ENCODE measurements at places on chromosomes 3 and 15. TPM values are rescaled to one million over a fixed set of nuclear protein-coding genes. Genes with fewer than 3 reads are reported as not detected.

Gene TRAT1
- total RNA-seq = not detected

Gene RPN1
- 592 TPM for total RNA-seq

Gene GOLGA8T
- not detected for total RNA-seq

Gene HIGD2B
- not detected for total RNA-seq

Gene LDHAL6B
- not detected for total RNA-seq

Gene GABRR3
- total RNA-seq = not detected

Gene QRICH1
- total RNA-seq = 62.7 TPM

DNA sequence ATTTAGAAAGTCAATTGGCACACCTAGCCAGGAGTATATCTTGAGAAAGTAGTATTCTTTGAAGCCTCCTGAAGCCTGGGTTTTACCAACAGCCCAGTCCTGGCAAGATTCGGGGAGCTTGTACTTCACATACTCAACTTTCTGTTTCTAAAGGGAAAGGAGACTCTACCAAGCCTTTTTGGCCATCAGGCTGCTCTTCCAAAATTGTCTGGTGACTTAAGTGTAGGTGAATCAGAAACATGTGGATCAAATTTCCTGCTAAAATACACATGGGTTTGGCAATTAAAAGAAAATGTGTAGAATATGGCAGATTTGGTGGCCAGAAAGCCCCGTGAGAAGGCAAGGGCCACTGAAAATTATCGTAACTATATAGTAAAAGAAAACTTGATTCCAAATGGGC, 15.9 kb upstream of the GREM1 start:
- DNase-seq = peak; percentile 30

- peak; percentile 80 for DNase-seq
These were observed 138.8 kb upstream of the HACD2 start for GRCh38 chr3:123723522-123724168.

GRCh38 chr15:33654860-33655259, 313.4 kb upstream of the CHRM5 start:
- DNase-seq = no peak

GRCh38 chr15:64693134-64693533, 82.3 kb downstream of the RBPMS2 start:
- DNase-seq = peak; percentile 95

DNA sequence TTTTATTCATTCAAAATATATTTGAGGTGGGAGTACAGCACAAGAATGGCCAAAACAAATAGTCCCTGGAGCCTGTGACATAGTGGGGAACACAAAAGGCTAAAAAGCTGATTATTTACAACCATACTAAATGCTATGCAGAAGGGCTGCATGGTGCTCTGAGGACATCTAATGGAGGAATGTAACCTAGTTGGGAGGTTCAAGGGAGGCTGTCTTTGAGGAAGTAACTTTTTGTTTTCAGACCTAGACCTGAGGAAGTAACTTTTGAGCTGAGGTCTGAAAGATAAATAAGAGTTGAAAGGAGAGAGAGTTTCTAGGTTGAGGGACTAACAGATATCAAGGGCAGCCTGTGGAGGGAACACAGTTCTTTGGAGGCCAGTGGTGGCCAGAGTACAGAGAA, 34.8 kb upstream of the RASA2 start:
- DNase-seq = peak; percentile 80

DNA sequence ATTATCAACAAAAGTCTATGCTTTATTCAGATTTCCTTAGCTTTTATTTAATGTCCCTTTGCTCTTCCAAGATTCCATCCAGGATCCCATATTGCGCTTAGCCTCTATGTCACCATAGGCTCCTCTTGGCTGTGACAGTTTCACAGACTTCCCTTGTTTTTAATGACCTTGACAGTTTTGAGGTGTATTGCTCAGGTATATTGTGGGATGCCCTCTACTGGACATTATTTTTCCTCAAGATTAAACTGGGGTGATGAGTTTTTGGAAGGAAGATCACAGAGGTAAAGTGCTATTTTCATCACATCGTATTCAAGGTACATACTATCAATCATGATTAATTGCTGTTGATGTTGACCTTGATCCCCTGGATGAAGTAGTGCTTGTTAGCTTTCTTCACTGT, 99.1 kb upstream of the SMAD3 start:
- no peak for DNase-seq

DNA sequence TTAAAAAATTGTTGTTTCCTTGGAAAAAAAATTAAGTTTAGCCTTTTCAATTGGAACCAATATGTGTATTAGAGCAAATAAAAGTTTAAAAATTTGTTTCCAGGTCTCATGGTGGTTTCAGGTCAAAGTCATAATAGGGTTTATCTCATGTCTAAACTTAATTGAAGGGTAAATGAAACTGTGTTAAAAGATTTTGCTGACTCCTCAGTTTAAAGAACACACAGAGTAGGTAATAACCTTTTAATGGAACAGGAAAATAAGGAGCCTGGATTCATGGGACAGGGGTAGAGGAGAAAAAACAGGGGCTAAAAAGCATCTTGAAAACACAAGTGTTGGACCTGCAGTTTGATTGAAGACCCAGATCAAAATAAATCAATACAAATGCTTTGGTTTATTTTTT, 190.6 kb downstream of the MFSD1 start:
- DNase-seq = no peak

DNA sequence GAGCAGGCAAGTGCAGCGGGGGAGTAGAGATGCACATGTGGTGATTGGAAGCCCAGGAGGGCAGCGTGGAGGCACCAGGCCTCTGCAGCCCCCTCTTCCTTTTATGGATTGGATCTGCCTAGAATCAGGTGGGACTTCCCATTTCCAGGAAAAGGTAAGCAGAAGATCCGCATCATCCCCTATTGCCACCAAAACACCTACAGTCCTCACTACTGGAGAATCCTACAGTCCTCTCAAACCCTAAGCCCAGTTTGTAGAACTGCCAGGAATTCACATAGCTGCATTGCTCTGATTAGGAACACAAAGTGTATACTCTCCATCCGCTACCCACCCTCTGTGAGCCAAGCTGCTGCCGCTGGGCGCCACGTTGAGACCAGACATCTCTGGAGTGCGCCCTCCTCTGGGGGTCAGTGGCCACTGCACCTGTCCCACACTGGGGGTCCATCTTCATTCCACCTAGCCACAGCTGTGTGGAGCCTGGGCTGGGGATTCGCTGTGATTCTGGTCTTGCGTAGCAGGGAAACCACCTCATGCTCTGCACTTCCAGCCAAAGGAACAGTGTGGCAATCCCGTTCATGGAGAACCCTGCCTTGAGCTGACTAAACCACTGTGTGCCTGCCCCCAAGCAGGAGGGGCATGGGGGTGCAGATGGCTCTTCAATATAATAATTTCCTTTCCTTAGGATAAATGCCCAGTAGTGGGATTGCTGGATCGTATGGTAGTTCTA, 88.9 kb upstream of the PTX3 start:
- no peak for DNase-seq

GRCh38 chr15:68434021-68434420, 2.1 kb upstream of the ITGA11 start:
- DNase-seq = no peak

DNA sequence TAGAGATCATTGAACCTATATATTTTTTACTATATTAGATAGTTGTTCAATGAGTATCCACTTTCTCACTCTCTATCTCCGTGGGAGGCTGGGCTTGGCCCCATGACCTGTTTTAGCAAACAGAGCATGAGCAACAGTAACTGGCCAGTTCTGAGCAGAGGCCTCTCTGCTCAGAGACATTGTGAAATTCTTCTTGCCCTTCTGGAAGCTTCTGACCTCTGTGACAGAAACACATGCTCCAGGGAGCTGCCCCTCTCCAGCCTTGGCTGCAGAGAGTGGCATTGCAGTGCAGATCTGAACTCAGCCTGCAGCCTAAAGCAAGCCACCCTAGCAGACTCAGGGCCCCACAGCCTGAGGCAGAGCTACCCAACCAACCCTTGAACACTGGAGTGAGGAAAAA, 20.5 kb downstream of the FAM240A start:
- DNase-seq = peak; percentile 44

DNA sequence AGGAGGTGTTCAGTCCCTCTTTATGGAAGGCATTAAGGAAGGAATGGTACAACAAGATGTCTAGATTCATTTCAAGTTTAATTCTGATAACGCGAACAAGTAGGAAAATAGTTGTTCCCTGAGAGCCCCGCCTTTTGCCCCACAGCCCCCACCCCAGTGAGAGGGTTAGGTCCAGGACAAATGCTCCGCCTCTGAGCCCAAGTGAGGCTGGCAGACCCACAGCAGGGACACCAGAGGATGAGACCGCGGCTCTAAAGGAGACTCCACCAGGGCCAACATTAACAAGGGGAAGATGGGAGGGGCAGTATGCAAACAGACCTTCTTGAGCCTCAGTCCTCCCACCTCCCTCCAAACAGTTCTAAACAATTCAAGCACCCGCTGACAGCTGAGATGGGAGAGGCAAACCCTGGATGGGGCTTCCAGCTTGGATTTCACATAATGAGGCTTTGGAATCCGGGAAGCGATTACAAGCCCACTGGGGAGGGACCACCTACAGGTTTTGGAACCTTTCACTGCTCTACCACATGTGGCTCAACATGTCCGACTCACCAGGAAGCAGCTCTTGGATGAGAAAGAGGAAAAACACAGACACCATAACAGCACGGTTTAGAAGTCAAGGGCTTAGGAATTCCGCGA, 42.9 kb upstream of the IREB2 start:
- no peak for DNase-seq

GRCh38 chr15:96070636-96071035, 259.9 kb upstream of the NR2F2 start:
- DNase-seq = peak; percentile 35

GRCh38 chr3:196120291-196120951, 38.5 kb upstream of the TFRC start:
- DNase-seq = no peak

DNA sequence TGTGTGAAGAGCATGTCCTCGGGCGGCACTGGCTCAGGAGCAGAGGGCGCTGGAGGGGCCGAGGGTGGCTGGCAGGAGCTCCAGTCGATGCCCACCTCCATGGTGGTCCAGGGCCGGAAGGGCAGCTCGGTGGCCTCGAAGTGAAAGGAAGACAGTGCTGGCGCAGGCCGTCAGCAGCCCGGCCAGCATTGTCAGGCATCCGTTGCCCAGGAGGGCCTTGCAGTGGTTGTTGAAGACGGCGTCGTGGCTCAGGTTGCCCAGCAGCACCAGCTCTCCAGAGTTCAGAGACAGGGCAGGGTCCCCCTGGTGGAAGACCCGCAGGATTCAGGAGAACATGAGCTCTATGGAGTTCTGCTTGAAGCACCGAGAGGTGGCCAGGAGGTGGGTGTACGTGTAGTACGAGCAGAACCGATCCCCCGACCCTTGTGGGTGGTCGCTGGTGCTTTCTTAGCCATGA, 16.5 kb upstream of the SIAH2 start:
- no peak for DNase-seq

DNA sequence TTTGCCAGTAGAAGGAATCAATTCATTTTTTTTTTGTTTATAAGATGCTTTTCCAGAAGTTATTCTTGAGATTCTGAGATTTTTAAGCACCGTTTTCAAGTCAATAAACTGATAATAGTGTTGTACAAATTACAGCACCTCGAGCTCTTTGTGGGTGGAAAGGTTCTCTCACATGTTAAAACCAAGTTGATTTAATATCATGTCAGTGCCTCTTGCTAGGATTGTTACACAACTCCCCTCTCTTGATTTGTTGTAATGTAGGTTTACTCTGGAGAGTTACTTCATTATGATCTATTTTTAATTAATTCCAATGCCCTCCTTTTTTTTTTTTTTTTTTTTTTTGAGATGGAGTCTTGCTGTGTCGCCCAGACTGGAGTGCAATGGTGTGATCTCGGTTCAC, 25.8 kb upstream of the UBXN7 start:
- no peak for DNase-seq

DNA sequence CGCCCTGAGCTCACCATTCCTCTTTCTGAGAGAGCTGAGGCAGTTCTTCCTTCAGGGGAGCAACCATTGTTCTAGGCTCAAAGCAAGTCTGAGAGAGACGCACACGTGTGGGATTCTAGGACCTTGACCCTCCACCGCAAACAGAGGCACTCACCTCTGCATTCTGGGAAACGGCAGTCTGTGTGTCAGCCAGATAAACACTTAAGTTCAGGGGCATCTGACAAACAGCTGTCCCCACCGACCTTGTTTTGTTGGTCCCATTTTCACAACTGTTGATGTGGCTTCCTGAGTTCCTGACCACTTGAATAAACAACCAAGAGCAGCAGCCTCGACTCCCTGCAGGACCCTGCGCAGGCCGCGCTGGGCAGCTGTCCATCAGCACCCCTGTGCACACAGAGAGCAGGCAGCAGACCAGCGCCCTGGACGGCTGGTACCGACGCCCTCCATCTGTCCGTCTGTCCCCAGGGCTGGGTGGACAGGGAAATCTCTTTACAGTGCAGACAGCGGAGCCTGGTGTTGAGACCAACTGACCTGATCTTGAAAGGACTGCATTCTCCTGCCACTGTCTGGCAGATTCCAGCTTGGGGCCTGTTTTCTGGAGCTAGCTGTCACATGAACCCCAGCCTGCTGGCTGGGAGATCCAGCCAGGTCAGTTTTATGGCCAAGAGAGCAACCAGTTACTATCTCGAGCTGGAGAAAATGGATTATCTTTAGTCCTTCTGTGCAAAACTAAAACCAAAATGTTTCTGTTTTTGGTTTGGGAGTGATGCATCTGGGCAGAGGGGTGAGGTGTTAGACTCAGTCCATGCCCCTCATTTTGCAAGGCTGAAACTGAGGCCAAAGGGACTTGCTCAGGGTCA, 64.2 kb downstream of the FAM43A start:
- no peak for DNase-seq

- peak; percentile 22 for DNase-seq
These were observed 167.2 kb upstream of the SLC2A2 start for GRCh38 chr3:171193693-171194092.

- DNase-seq = no peak
These were observed 44.0 kb downstream of the EDEM1 start for GRCh38 chr3:5231487-5231886.

Data from IMR-90 (cell line).